ENCODE measurements at places on chromosomes 16 and 17.

DNA sequence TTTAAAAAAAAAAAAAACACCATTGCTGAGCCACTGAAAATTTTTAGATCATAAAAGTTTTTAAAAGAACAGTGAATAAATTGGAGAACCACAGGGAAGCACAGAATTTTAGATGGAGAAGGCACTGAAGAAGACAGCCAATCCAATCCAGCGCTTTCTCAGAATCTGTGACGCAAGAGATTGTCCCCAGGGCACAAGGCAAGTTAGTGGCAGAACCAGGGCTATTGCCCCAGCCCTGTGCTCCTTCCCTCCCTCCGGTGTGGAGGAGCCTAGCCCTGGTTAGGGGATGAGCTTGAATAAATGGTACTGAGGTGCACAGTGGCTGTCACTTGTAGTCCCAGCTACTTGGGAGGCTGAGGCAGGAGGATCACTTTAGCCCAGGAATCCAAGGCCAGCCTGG lies 108.3 kb downstream of the ZNF423 start:
- DNase-seq, result no peak

DNA sequence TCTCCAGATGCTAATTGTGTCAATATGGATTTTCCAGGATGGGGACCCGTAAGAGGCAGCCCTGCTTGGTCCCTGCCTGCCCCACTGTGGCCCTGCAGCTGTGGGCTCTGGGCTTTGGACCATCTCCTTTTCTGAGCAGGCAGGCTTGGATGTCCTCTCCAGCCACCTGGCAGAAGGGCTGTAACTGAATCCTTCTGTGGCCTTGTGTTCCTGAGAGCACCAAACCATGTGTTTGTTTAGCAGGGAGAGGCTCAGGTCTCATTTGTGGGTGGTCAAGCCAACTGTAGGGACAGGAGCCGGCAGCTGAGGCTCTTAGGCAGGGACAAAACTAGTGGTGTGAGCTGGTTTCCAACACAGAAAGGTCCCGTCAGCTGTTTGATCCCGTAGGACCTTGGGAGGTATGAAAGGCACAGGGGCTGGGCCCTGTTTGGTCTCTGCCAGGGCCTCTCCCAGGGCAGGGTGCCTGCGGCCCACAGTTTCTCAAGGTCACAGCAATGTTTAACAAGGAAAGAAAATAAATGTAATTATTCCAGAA lies 18.5 kb downstream of the SEC14L5 start:
- DNase-seq, result no peak

- DNase-seq, result no peak
Observed at GRCh38 chr16:5077304-5077703, 5.7 kb downstream of the ALG1 start.

DNA sequence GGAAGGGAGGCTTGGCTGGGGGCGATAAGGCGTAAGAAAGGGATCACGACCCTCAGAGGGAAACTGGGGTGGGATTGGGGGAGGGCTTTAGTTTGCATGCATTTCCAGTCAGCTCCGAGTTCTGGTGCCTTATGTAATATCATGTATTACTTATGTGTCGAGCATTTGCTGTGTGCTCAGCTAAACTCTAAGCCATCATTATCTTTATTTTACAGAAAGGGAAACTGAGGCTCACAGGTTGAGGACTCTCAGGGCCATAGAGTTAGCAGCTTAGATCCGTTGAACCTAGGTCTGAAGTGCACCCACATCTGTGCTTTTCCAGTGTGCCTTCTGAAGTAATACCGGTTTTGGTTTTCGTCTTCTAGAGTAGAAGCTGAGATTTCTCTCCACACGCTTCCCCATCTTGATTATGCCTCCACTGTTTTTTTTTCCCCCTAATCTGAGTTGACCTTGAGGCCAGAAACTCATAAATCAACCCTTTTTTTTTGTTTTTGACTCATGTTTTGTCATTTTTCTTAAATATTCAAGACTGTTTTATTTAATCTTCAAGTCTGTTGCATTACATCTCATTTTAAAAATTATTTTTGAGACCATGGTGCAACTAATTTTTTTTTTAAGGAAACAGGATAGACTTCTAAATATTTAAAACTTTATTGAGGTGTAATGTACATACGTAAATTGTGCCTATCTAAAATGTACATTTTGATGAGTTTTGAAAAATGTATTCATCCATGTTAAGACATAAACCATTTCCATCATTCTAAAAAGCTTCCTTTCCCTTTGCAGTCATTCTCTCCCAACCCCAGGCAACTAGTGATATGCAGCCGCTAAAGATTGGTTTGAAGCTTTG lies 741 bp downstream of the CYB5B start:
- DNase-seq, result no peak

GRCh38 chr17:77327181-77327565 lies 186.4 kb downstream of the SEC14L1 start:
- DNase-seq, result no peak

DNA sequence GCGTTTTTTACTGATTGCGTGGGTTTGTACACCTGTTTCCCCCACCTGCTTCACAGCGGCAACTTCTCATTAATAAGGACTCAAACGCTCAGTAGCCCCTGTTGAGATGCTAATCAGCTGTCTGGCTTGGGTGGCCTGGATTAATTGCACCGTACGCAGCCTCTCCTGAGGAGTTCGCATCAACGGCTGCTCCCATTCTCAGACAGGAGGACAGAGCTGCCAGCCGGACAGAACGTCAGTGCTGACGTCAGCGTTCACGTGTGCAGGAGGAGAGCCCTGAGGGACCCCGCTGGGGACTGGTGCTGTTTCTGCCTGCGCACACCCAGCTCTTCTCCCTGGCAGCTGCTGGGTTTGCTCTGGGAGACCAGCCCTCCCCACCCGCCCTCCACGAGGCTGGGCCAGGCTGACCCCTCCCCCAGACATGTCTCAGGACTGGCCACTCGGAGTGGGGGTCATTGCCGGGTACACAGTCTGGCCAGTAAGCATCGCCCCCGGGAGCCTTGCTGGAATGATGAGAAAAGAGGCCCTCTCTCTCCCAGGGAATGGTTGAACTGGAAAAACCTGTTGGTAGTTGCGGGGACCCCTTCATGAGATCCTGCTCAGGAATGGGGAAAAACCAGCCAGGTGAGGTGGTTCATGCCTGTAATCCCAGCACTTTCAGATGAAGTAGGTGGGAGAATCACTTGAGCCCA lies 5.7 kb upstream of the BANP start:
- DNase-seq, result peak; percentile 49

DNA sequence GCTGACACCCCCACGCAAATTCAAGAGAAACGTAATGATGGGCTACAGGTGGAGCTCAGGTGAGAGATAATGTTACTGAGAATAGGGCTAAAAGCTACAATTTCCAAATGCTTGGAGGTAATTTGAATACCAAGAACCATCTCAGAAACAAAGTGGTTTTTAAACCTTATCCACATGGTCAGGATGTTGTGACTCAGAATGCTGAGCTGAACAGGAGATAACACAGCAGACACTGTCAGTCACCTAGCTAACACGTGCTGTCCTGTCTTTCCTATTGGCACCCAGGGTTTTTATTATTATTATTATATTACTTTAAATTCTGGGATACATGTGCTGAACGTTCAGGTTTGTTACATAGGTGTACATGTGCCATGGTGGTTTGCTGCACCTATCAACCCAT lies 233.0 kb upstream of the MAF start:
- no peak for DNase-seq

DNA sequence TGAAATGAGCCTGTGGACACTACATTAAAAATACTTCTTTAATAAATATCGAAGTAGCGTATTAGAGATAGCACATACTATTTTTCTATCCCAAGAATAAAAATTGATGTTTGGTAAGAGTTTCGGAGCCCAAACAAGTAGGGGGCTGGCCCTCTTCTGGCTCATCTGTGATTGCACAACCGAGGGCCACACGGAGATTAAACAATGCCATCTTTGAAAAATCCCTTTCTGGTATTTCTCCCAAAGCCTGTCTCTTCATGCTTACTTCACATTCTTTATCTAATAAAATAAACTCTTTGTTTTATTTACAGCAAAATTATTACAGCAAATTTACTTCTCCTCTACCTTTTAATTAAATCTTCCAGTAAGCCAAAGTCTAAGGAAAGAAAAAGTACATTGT lies 9.6 kb upstream of the MYH11 start:
- DNase-seq, result no peak

DNA sequence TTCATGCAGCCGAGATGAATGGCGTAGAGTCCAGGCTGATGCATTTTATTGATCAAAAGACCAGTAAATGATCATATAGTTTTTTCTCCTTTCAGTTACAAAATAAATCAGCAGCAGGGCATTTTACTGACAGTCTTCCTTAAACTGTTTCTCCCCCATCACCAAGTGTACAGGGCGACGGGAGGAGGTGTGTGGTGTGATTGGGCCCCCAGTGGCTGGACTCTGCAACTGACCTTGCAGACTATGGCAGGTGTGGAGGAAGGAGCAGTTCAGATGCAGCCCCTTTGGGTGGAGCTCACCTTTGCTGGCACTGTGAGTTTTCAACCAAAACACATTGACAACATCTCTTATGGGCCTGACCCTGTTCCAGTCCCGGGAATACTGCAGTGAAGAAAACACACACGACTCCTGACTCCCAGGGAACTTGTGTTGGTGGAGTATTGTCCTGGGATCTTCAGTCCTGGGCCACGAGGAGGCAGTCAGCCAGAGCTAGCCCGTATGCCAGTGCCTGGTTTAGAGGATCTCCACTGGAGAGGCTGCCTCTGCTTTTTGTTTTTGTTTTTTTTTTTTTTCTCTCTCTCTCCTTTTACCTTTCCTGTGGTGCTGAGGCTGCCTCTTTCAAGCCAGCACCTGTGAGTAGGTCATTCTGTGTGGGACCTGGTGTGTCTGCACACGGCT lies 29.8 kb downstream of the KIAA0513 start:
- DNase-seq, result no peak

DNA sequence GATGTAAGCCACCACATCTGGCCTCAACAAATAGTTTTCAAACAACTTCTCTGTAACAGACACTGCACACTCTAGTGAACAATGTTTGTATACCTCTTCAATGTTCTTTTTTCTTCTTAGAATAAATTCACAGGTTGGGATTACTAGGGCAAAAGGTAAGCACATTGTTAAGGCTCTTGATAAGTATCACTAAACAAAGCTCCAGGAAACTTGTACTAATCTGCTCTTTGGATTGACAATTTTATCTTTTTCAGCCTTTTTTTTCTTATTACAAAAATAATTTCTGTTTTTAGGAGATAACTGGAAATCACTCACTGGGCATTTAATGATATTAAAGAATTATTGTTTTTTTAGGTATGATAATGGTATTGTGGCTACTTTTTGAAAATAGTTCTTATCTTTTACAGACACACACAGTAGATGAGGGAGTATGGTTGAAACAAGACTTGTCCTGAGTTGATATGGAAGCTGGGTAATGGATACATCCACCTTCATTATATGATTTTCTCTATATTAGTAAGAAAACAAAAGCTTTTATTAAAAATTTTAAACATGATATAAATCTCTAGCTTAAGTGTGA lies 7.7 kb upstream of the MPRIP start:
- DNase-seq, result no peak

DNA sequence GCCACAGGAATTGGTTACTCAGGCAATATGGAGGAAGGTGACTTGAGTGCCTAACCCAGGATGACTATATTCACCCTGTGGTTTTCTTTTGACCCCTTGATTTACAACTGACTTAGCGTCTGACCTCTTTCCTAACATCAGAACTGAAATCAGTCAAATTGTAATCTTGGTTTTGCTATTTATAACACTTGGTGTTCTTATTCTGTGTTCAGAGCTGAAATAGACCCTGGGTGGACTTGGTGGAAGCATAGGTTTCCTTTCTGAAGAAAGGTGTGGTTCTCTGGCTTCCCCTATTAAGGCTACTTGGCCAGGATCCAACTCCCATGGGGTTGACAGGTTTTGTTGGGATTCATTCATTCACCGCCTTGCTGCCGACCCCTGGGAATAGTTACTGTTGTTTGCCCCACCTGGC lies 80.8 kb downstream of the CLEC16A start:
- DNase-seq, result no peak

DNA sequence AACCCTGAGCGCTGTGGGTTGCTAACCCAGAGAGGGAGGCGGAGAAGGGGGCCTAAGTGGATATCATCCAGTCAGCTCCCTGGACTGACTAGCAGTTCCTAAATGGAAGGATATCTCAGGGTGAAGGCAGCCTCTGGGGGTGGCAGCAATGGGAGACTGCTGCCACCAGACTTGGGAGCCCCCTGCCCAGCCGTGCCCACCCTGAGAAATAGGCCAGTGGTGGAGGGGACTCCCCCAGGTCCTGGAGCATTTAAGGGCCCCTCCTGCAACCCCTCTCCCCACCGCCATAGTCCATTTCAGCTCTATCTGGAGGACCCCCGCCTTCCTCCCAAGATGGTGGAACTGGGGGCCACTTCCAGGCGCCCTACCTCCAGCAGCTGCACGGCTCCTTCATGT lies 8.4 kb downstream of the TSPOAP1 start:
- DNase-seq, result no peak

- peak; percentile 48 for DNase-seq
Observed at GRCh38 chr17:28901866-28902818, 737 bp downstream of the DHRS13 start.

DNA sequence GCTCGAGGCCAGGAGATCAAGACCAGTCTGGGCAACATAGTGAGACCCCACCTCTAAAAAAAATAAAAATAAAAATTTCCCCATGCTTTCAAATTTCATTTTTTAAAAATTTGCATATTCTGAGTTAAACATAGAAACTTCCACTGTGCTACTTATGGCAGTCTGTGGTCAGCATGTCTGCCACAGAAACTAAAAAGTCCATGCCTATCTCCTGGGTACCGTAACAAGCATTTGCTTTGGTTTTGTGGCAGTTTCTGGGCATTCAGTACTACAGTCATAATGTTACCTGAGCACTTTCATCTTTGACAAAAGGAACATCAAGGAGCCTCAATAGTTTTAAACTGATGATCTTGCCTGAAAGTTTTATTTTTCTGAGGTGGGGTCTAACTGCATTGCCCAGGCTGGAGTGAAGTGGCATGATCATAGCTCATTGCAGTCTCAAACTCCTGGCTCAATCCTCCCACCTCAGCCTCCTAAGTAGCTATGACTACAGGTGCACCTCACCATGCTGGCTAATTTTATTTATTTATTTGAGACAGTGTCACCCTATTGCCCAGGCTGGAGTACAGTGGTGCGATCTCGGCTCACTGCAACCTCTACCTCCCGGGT lies 13.2 kb upstream of the ITGA2B start:
- no peak for DNase-seq

DNA sequence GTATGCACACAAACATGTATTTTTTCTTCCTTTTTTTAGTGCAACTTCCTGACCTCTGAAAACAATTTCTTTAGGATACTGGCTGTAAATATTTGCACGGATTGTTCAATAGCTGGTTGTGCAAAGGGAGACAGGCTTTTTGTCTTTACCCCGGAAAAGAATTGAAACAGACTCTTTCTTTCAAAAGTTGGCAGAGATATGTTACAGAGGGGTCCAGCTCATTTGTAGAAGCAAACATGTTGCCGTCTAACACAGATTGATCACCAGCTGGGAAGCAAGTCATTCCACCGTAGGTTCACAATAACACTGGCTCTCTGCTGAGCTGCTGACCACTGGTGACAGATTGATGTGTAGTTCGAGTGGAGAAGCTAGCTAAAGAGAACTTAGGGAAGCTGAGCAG lies 130.9 kb downstream of the STX8 start:
- DNase-seq, result no peak

DNA sequence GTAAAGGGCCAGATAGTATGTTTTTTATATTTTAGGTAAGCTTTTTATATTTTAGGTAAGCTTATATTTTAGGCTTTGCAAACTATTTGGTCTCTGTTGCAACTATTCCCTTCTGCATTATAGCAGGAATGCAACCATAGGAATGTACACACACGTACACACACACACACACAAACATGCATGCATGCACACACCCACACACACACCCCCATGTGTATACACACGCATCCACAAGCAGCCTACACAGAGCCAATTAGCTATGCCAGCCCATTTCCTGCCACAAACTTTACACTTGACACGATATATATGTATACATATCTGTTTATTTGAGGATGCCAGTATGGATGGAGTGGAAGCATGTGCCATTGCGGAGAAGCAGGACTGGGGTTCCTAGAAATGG lies 7.5 kb upstream of the TRPV3 start:
- DNase-seq, result no peak
